Immature natural killer cell (primary cell): ENCODE measurements at places on chromosomes 6 and 20. TPM values are rescaled to one million over a fixed set of nuclear protein-coding genes. Genes with fewer than 3 reads are reported as not detected.

GRCh38 chr20:31894980-31895675, 24.7 kb downstream of the TTLL9 start:
- H3K36me3 ChIP-seq: no peaks in the 10 kb centered on the region
- peak; percentile 6 for DNase-seq
- H3K27ac ChIP-seq: no peak overlapping the region
- H3K4me3 ChIP-seq: no peak overlapping the region

DNA sequence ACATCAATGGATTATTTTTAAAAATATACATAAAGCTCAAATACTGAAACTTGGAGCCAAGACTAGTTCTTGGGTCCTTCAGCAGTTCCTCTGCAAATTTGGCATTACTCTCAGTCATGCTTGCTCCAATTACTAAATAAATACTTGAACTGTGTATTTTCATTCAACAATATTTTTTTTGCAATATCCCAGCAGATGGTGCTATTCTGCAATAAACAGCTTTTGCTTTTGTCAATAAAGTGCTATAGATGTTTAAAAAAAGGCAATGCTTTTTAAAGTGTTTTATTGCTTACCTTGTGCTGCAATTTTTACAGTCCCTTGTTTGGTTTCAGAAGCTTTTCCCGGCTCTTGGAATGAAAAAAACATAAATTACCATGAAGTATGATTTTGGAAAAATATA, 243.4 kb downstream of the TRDN start:
- no peaks in the 10 kb centered on the region for H3K4me1 ChIP-seq
- no peak overlapping the region for H3K4me3 ChIP-seq
- H3K27me3 ChIP-seq: peaks cover 2% of the 10 kb centered on the region
- no peaks in the 10 kb centered on the region for H3K36me3 ChIP-seq
- DNase-seq: no peak
- no peak overlapping the region for H3K27ac ChIP-seq

- no peak overlapping the region for H3K4me3 ChIP-seq
- H3K27me3 ChIP-seq: no peaks in the 10 kb centered on the region
- H3K27ac ChIP-seq: no peak overlapping the region
- peaks cover 3% of the 10 kb centered on the region for H3K36me3 ChIP-seq
- DNase-seq: no peak
Observed at GRCh38 chr6:38212579-38212978, 393.1 kb downstream of the ZFAND3 start.

GRCh38 chr6:32317541-32317940, 54.2 kb downstream of the TSBP1 start:
- H3K27ac ChIP-seq: no peak overlapping the region
- H3K36me3 ChIP-seq: no peaks in the 10 kb centered on the region
- no peaks in the 10 kb centered on the region for H3K4me1 ChIP-seq
- no peaks in the 10 kb centered on the region for H3K27me3 ChIP-seq
- no peak for DNase-seq

- H3K4me3 ChIP-seq: no peak overlapping the region
- no peaks in the 10 kb centered on the region for H3K36me3 ChIP-seq
- H3K27ac ChIP-seq: no peak overlapping the region
- H3K4me1 ChIP-seq: no peaks in the 10 kb centered on the region
- H3K27me3 ChIP-seq: peaks cover 4% of the 10 kb centered on the region
- no peak for DNase-seq
Observed at GRCh38 chr6:25921525-25922203, 8.8 kb downstream of the SLC17A2 start.

BHLHE23 gene
- not detected for polyA plus RNA-seq

SNAP91 gene
- polyA plus RNA-seq: not detected

PRSS16 gene
- polyA plus RNA-seq: not detected

SLC35D3 gene
- polyA plus RNA-seq: 0.10 TPM

BTN1A1 gene
- not detected for polyA plus RNA-seq
